Kidney capillary endothelial cell (primary cell): ENCODE measurements at places on chromosomes 16 and 17.

DNA sequence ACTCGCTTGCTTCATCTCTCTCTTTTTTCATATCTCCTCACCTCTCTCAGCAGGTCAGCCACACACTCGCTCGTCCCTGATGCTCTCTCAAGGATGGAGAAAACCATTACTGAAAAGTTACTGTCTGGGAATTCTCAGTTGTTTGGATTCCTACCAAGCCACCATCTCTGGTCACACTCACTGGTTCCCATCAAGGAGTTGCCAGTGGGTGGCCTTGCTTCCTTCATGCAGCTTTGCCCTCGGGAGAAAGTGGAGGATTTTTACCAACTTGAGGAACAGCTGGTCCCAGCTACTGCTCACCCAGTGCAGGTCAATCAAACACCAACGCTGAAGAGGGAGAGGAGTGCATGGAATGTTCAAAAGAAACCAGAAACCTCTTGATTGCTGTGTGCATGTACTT lies 25.3 kb downstream of the MEOX1 start:
- DNase-seq: no peak

DNA sequence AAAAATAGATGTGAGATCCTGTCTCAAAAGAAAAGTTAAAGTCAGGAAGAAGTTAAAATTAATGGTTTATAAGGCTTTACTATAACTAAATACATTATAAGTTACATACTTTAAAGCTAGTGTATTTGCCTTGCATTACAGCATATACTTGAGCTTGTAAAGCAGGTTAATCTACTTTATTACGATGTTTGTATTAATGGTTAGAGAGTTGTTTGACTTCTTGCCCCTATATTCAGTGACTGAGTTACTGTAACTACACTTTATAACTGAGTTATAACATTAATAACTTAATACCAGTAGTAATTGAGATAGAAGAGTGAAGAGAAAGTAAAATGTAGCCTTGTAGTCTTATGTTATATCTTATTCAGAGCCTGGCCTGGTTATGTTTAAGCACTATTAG lies 22.9 kb downstream of the CLTC start:
- DNase-seq: no peak

DNA sequence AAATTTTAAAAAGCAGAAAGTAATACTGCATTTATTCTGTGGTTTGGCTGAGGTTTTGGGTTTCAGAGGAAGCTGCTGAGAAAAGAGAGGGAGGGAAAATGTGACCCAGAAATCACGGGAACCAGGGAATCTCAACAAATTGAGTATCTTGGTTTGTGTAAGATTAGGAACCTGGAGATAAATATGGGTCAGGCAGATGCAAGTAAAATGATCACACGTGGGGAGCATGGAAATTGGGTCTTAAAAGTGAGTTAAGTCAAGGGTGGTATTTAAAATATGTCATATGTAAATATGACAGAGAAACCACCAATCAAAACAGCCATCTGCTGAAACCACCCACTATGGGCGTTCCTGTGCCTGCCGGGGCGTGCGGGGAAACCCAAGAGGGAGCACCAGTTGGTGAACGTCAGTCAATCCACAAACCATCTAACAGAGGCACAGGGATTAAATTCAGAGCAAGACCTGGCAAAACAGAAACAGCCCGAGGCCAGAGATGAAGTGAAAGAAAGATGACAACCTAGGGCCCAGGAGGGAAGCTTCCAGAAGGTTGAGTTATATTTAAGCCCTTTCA lies 33.4 kb downstream of the CDH13 start:
- DNase-seq: no peak

GRCh38 chr16:4690946-4691665 lies 2.3 kb upstream of the NUDT16L1 start:
- peak; percentile 25 for DNase-seq

DNA sequence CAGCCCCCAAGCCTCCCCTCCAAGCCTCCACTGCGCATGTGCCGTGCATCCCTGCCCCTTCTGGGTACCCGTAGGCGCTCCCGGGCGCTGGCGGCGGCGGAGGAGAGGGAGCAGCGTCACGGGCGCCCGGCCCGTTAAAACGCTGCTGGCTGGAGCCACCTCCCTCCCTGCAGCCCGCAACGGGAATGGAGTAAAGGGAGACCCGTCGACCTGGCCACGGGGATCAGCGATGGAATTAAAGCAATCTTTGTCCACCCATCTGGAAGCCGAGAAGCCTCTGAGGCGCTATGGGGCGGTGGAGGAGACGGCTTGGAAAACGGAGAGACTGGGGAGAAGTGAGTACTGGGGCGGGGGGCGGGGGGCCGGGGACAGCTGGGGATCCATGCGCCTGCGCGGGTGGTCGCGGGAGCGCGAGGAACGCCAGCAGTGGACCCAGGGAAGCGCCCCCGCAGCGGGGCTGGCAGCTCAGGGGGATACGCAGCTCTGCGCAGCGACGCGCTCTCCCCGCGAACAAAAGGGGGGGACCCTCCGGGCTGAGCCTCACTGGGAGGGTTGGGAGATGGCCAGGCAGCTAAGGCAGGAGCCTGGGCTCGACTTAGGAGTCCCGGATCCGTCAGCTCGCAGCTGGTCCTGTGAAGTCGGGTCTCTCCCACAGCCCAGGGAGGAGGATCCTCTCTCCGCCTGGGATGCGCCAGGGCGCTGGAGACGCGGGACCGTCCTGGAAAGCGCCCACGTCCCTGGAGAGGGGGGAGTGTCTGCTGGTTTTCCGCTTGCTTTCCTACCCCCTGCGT lies at the start of gene BMERB1:
BMERB1 (plus strand) TSS at position 164 of the 791 bp plus-strand sequence; CDS start at position 230, 66 bp downstream.
- DNase-seq: peak; percentile 65

DNA sequence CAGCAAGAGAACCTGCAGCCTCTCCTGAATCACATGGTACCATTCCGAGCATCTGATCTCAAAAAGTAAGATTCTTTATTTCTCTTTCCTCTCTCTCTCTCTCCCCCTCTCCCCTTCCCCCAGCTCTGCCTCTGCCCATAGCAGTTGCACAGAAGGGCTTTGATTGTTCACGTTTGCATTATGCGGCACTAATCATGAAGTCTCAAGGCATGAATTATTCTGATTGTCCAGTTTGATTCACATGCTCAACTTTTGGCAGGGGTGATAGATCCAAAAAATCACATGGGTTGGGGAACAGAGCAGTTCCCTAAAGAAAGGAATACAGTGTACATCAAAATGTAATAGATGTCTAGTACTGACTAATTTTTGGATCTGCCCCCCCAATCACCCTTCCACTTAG lies 380.0 kb upstream of the SOX9 start:
- no peak for DNase-seq

DNA sequence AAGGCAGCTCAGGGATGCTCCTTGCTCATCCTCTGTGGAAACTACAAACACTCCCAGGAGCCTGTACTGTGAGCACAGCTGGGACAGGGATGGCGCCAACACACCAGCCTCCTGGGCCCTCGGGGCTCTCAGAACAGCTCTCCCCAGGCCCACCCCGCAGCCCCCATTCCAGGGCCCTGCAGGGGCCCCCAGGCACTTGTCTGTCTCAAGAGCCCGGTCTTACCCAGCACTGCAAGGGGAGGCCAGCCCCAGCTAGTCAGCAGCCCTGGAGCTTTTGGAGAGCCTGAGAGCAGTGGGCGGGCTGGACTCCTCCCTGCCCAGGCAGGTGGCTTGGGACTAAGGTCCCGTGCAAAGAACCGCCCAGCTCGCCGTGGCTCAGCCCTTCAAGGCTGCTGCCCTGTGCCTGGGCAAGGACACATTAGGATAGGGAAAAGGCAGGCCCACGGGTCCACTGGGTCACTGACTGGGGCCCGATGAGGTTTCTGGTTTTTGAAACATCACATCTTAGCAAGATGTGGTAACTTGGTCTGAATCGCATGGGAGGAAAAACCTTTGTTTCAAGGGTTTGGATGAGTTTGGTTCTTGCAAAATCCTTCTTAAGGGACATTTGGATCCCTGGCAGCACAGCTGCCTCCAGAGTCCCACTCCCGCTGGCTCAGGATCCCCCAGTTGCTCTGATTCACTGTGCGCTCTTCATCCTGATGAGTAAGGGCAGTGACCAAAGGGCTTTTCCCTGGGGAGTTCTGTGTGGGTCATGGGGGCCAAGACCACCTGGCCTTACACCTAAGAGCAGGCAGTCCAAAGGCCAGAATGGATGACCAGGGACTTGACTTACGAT lies 2.8 kb downstream of the DNASE1L2 start:
- no peak for DNase-seq

DNA sequence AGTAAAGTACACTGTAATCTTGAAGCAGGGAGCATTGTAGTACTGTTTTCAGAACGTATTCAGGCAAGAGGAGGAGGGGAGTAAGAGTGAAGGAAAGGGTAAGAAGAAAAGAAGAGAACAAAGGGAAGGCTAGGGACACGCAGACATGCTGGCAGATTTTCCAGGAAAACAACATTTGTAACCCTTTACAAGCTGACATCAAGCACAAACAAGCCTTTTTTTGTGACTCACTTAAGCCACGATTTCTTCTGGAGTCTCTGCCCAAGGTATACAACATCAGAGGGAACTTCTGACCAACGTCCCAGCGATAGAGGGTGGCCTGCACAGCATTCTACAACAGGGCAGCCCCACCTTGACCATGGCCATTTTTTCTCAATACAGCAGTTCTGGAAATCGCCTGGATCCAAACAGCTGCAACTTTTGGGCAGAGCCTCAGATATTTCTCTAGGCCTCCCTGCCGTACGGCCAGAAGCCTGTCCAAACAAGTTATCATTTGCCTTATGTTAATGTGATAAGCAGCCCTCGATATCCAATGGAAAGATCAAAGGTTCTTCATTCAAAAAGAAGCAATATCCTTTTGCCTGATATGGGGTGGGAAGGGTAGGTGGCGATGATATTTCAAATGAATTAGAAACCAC lies 247.3 kb downstream of the ZFHX3 start:
- DNase-seq: no peak

DNA sequence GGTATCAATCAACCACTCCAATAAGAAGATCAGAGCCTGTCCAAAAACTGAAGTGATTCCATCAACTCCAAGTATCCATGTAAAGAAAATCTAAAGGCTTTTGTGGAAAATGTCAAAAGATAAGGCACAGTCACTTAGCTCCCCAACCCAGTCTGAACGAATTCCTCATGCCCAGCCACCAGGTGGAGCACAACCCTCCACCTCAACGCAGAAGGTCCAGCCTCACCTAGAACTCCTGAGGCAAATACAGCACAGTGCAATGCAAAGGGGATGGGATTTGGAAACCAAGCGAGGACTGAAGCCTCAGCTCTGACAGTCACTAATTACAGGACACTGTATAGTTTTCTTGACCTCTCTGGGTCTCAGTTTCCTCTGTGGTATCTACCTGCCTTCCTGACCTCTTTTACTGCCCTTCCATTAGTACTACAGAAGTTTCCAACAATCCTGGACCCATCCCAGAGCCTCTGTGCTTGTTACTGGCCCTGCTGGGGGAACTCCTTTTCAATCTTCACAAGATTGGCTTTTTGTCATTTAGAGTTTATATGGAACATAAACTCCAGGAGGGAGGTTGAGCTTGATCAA lies 2.0 kb downstream of the NCBP3 start:
- DNase-seq: peak; percentile 42

- peak; percentile 28 for DNase-seq
Observed at GRCh38 chr16:23518435-23518891, 8.2 kb upstream of the GGA2 start.

- DNase-seq: no peak
Observed at GRCh38 chr17:5225668-5226457, 8.8 kb downstream of the SCIMP start.

DNA sequence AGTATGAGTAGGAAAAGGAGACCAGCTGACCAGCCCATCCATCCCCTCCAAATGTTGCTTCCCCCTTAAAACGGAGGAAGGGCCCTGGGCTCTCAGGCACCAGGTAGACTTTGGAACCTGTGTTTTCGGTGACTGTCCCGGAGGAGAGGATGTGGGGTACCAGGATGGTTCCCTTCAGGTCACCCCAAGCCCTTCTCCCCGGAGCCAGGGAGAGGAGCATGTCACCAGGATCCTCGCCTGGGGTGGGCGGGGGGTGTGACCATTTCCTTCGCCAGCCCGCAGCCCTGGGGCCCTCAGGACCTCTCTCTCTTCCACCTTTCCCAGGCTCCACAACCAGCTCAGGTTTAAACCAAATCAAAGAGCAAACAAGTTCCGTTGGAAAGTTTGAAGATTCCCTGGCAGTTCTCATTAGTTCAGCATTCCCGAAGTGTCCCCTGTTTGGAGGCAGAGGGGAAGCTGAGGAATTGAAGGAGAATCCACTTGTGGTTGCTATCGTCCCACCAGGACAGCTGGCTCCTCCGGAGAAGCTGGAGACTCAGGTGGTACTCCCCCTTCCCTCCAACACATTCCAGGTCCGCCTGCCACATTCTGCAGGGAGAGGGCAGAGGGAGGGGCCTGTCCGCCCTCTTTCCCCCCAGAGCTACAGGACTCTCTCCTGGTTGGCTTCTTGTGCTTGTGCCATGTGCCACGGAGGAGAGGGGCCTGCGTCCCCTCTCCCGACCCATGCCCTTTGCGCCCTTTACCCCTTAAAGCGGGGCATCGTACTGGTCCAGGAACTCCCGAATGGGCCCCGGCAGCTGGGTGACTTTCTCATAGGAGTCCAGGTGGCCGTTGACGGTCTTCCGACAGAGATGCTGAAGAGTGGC lies 2.0 kb downstream of the SOCS3 start:
- no peak for DNase-seq

GRCh38 chr16:24815021-24815420 lies 30.7 kb upstream of the SLC5A11 start:
- no peak for DNase-seq

DNA sequence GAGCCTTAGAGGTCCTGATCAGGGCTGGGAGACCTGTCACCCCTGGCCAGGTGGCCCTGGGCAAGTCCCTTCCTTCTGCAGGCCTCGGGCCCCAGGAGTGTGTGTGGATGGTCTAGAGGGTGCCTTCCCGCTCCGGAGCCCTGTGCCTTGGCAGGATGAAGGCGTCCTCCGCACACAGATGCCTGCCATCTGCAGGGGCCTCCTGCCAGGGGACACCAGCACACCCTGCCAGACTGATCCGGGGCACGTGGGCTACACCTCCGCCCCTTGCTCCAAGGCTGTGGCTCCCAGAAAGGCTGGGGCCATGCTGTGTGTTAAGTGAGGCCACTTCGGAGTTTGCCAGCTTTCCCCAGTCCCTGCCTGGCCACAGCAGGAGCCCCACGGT lies 30.7 kb downstream of the NPTX1 start:
- DNase-seq: no peak

DNA sequence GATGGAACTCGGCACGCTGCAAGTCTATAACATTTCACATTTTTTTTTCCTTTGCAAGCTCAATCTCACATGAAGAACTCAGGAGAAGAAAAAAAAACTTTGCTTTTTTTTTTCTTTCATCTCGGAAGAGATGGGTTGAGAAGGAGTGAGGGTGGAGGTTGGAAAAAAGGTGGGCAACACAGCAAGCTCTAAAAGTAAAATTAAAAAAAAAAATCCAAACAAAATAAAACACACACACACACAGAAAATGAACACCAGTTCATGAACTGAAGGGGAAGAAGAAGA lies 2.5 kb downstream of the MAF start:
- DNase-seq: no peak

DNA sequence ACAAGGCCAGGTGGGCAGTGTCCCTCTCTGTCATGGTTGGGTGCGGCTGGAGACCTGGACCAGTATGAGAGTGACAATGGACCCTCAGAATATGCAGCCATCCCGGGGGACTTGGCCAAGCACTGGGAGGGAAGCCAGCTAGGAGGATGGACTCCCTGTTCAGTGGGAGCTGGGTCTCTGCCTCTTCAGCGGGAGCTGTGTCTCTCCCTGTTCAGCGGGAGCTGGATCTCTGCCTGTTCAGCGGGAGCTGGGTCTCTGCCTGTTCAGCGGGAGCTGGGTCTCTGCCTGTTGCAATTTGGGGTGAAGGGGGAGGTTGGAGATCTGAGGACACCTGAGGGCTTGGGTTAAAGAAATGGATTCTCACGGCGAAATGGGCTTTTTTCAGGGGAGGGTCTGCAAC lies 3.8 kb upstream of the PRSS33 start:
- DNase-seq: no peak

GRCh38 chr17:72219824-72220493 lies 99.1 kb downstream of the SOX9 start:
- no peak for DNase-seq

GRCh38 chr17:47423406-47424295 lies 99.9 kb downstream of the EFCAB13 start:
- DNase-seq: no peak
